ENCODE measurements at places on chromosomes 3 and 15. TPM values are rescaled to one million over a fixed set of nuclear protein-coding genes. Genes with fewer than 3 reads are reported as not detected.

Gene CCR3
- not detected for total RNA-seq

Gene MED12L
- 1.8 TPM for total RNA-seq

Gene HAPLN3
- total RNA-seq: 32.2 TPM

Gene CPLX3
- not detected for total RNA-seq

Gene ANKRD34C
- not detected for total RNA-seq

Gene CIB2
- 2.1 TPM for total RNA-seq

Gene LAMB2
- 0.77 TPM for total RNA-seq

Gene FETUB
- not detected for total RNA-seq

Gene SERINC4
- total RNA-seq: 0.20 TPM

Gene SERF2
- total RNA-seq: 624 TPM

Gene WDR93
- not detected for total RNA-seq

Measured in CD8-positive, alpha-beta memory T cell (primary cell).